Ovary (tissue), 10 donors: ENCODE measurements at places on chromosomes 13 and 19. TPM values are rescaled to one million over a fixed set of nuclear protein-coding genes. Genes with fewer than 3 reads are reported as not detected.

The RNF113B gene
- total RNA-seq = not detected

The PHLDB3 gene
- total RNA-seq = 22.9 TPM

The ADGRE3 gene
- total RNA-seq = not detected

DNA sequence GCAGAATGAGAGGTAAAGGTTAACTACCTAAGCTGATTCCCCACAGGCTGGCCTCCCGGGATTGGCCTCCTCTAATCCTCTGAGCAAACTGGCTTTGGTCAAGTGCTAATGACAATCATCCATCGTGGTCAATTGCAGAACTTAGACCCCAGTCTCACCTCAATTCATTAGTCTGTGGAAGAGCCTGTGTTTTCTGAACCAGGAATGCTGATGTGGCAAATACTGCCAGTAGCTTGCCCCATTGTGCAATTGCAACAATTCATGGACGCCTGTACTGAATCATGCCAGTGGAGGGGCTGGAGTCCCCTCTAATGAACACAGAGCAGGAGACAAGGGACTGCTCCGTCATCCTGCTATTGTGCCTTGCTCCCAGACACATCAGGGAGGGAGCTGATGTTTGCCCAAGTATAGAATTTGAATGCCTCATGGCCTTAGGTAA lies 1256.5 kb downstream of the EFNB2 start:
- DNase-seq = no peak

The RNF225 gene
- total RNA-seq = not detected

- DNase-seq = peak; percentile 69
These were observed 2.5 kb upstream of the RPL36 start for GRCh38 chr19:5687360-5688198.

The ADM5 gene
- total RNA-seq = 1.3 TPM

DNA sequence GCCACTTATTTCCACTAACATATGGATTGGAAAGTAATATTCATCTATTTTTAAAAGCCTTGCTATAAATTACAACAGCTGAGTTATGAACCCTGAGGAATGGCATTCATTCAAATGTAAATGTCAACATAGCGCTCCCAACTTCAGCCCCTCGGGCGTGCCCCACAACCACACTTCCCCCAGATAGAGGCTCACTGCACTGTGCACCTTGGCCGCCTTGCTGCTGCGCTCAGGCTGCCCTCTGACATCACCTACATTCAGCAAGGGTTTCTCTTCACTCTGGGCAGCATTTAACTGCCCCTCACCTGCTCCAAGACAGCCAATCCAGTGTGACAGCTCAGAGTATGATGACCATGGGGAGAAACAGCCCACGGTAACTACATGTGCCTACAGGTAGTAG lies 35.1 kb downstream of the SIAH3 start:
- no peak for DNase-seq

DNA sequence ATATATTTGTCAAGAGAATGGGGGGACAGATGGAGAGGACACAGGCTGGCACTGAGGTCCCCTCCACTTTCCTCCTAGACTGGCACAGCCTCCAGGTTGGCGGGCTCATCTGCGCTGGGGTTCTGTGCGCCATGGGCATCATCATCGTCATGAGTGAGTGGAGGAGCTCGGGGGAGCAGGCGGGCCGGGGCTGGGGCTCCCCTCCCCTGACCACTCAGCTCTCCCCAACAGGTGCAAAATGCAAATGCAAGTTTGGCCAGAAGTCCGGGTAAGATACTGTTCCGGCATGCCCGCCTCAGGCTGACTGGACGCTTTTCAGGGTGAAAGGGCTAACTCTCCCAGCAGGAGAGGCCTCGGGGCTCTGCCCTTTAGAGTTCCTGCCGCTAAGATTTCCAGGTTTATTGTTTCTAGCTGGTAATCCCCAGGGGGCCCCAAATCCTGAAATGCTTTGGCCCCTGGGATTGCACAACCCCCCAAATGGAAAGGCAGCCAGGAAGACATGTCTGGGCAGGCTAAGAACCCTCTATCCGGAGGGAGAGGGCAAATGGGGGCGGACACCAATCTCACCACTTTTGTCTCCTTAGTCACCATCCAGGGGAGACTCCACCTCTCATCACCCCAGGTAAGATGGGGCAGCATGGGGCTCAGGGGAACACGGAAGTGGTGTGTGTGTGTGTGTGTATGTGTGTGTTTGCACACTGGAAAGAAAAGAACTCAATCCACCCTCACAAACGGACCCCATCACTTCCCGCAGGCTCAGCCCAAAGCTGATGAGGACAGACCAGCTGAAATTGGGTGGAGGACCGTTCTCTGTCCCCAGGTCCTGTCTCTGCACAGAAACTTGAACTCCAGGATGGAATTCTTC lies 7.3 kb downstream of the FXYD3 start:
- no peak for DNase-seq

- no peak for DNase-seq
These were observed 10.2 kb upstream of the CCDC97 start for GRCh38 chr19:41299755-41300089.

GRCh38 chr13:24670961-24671381 lies 9.2 kb upstream of the ATP12A start:
- no peak for DNase-seq

GRCh38 chr13:101931186-101931585 lies 470.7 kb downstream of the FGF14 start:
- DNase-seq = no peak

The LILRB3 gene
- 0.31 TPM for total RNA-seq

GRCh38 chr13:94061301-94061700 lies 418.2 kb downstream of the DCT start:
- no peak for DNase-seq

GRCh38 chr19:44889830-44890365 lies 1.2 kb upstream of the TOMM40 start:
- DNase-seq = no peak

The SLC6A16 gene
- 3.3 TPM for total RNA-seq

DNA sequence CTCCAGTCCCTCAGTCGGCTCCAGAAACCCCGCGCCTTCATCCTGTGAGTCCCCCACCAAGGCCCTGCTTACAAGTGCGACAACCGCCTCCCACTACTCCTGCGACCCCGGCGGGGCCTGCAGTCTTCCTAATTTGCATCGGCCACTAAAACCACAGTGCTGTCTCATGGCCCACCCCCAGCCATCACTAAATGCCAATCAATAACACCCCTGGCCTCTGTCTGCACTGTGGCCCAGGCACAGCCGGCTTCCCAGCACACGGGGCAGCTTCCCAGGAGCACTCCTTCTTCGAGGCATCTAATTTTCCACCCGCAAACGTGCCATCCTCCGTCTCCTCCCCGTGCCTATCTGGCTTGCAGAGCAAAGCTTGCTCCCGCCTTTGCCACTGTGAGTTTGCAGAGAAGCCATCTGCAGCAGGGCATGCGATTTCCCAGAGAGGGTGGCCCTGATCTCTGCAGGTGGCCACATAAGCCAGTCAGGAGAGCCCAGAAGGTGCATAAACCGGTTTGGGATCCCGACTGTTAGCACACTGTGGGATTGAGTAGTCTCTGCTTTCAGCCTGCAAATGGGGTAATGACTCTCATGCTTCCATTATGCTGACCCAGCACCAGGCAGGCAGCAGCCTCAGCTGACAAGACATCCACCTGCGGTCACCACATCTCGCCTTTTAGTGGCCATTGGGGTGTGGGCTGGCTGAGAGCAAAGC lies 34.0 kb upstream of the USE1 start:
- DNase-seq = no peak

DNA sequence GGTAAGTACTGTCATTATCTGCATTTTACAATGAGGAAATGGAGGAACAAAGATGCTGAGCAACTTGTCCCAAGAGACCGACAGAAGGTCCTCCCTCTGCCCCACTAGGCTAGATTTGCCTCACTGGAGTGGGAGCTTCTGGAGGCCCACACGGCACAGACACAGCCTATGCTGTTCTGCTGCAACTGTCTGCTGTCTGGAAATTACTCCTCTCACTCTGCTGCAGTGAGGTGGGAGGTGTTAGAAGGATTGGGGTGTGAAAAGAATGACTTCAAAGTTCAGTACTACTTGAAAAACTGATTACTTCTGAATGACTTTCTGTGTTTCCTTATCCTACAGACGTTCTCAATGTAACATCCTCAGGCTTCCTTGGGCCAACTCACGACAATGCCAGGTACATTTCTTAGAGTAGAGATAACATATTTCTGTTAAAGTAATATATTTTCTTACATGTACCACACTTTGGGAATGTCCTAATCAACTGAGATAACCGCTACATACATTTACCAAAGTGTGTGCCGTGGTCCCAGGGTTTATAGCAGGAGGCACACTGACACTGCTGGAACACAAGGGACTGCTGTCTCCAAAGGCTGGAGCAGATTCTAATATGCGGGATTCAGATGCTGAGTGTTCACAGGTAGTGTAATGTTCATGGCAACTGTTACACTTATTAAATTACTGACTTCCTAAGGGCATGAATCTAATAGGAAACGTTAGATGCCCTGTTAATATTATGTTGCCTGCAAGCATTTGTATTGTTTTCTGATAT lies 53.5 kb upstream of the WASF3 start:
- DNase-seq = no peak
